ENCODE measurements at places on chromosomes 6 and 20.

GRCh38 chr6:82980086-82980485 lies 85.6 kb downstream of the UBE3D start:
- DNase-seq = no peak

GRCh38 chr6:158907931-158908330 lies 88.8 kb upstream of the EZR start:
- no peak for DNase-seq

DNA sequence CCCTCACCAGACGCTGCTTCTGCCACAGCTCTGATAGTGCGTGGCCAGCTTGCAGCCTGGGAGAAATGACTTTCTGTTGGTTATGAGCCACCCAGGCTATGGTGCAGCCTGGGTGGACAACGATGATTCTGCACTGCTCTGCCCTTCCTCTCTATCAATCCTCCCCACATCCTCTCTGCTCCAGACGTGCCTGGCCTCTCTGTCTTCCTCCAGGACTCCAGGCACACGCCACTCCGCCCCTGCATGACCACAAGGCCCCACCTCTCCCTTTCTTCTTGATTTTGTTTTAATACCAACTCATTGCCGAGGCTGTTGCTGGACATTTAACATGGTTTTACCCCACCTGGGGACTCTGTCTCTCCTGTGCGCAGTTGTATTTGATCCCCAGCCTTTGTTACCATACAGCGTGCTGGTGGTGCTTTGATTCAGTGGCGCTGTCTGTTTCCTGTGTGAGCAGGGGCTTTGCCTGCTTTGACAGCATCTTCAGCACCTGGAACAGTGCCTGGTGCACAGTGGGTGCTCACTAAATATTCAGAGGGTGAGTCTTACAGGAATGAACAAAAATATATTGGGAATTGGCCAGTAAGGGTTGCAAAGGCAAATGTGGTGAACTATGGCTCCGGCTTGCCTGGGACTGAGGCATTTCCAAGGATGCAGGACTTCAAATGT lies 280.9 kb downstream of the CDH26 start:
- DNase-seq = no peak

DNA sequence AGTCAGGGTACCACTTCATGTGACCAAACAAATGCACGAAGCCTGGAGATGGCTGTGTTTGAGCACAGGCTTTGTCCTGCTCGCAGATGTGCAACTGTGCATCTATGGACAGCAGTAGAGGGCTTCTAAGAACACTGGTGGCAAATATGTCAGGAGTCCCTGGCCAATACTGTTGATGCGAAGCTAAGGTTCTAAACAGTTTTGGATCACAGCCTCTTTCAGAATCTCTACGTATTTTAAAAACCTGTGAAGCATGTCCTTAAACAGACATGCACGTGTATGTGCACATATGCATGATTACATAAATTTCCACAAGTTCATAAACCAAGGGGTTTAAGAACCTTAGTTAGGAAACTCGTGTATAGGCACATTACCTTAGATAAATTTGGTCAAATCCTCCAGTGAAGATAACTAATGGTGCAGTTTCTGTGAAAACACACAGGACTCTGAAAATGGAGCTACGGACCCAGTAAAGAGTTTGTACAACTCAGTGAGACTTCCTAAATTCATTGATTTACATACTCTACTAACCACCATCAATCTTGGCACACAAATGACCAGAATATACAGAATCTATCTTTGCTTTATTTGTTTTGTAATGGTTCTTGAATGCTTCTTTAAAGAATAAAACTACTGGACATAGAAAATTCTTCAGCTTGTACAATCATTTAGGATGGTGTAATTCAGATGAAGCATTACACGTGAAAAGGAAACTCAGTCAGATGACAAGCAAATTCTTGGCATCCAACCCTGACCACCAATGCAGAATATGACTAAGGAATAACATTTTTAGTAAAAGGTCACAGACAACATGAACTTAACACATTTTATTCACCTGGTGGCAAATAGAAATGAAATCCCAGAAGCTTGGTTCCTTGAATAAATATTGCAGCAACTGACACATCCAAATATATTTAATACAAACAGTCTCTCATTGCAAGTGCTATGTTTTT lies 27.4 kb downstream of the KCNQ5 start:
- no peak for DNase-seq

GRCh38 chr6:123547216-123547978 lies 89.4 kb downstream of the TRDN start:
- no peak for DNase-seq

DNA sequence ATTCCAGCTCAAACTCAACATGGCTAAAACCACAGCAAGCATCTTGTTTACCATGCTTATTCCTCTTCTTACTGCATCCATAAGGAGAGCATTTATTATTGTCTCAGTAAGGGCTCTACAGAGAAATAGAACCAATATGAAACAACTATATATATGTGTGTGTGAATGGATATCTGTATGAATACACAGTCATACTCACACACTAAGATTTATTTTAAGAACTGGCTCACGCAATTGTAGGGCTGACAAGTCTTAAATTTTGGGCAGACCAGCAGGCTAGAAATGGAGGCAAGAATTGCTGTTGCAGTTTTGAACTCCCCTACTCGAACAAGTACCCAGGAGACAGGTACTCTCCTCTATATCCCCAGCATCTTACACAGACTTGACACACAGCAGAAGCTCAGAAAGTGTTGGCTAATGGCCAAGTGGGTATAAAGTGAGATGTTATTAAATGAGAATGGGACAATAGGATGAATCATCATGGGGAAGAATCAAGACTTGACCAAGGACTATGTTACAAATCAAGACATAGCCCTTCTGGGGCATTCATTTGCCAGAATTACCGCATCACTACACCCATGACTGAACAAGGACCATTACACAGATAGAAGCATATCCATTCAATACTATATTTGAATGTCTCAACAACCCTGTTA lies 13.0 kb downstream of the ZHX3 start:
- DNase-seq = no peak

DNA sequence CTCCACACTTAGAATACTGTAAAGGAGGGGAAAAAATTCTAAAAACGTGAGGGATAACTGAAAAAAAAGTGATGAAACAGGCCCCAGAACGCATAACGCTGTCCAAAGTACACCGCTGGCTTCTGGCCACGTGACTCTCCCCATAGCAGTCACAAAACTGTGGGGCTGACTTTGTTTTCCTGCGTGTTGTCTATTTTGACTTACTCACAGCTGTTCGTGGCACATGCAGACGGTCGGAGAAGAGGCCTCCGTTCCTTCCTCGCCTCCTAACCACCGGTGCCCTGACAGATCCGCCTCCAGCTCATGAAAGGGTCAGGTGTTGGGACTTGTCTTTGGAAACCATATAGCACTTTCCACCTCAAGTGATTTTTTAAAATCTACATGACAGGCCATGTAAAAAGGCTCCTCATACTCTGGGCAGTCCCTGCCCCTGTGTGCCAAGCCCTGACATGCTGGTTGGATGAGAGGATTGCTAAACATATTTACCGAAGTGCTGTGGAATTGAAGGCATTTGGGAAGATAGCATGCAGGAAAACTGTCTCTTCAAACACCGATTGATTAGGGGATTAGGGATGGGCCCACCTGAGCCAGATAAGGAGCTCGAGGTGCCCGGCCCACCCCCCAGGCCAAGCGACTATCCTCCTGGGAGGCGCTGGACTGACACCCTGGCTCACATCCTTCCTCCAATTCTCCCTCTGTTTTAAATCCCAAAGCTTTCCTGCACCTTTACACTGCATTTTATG lies 54.8 kb downstream of the DACT2 start:
- no peak for DNase-seq

DNA sequence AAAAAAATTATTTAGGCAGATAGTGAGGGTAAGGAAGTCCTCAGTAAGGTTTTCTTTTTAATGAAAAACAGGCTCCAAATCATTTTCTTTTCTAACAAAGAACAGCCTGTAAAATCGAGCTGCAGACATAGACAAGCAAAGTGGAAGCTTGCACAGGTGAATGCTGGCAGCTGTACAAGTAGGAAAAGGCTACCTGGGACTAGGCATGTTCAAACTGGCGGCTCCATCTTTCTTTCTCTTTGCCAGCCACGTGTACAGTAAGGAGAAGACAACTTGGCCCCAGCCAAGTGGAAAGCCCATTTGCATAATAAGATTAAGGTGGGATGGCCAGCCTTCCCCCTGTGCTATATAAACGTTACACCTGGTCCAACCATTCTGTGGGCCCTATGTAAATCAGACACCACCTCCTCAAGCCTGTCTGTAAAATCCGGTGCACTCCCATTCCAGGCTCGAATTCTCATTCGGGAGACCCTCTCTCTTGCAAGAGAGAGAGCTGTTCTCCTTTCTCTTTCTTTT lies 27.0 kb upstream of the SLC2A12 start:
- DNase-seq = no peak

GRCh38 chr20:44033344-44033743 lies 118.7 kb downstream of the TOX2 start:
- no peak for DNase-seq

DNA sequence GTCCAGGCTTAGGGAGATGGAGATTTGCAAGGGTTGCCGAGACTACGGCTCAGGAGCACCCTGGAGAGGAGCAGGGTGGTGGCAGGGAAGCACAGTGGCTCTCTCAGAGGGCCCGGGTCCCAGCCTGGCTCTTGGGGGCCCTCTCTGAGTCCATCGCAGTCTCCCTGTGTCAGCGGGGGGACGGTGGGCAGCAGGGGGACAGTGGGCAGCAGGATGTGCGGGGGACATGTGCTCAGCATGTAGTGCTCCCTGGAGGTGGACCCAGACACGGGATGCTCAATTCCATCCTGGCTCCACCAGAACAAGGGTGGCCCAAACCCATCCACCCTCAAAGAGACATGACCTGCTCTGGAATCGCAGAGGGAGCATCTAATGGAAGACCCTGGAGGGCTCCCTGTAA lies 43.0 kb upstream of the ZBP1 start:
- no peak for DNase-seq

DNA sequence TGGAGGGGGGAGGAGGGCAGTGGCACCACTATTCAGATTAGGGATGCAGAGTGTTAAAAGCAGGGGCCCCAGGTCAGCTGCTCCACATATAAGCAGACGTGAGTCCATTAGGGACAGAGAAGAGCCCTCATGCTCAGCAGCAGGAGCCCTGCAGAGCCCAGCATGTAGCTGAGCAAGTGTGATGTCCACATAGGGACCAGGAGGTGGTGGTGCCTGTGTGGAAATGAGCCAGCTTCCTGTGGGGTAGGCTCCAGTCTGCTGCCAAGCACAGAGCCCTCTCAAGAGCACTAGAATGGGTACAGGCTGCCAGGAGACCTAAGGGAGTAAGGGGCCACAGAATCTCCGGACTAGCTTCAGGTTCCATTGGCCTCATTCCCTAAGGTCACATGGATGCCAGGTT lies 57.9 kb upstream of the MLN start:
- no peak for DNase-seq

DNA sequence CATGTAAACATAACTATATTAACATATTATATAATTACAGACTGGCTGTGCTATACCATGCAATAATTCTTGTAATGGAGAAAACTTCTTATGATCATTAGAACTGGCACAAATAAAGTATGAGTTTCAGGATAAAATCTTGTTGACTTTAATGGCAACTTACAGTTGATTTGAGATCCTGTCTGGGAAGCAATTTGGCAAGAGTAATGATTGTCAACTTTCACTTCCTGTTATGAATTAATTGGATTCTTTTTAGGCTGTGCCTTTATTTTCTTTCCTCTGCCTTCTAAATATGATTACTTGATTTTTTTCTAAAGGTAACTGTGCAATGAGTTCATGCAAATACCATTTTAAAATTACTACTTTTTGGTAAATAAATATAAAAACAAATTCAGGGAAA lies 158.1 kb upstream of the B3GAT2 start:
- DNase-seq = no peak

DNA sequence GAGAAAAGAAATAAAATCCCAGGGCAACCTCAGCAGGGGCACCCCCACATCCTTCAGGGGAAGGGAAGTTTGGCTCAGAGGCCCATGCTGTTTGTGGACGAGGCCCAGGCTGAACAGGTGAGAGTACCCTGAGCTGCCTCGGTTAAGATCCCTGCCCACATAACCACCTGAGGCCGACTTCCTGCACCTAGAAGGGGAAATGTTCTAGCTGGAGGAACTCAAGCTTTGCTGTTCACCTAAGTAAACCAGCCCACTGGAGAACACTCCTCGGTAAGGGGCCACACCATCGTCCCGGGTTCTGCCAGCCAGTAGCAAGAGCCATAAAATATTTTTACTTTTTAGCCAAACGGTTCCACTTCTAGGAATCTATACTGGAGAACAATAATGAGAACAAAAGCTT lies 88.2 kb downstream of the SLC23A2 start:
- DNase-seq = no peak

- DNase-seq = no peak
Measured at GRCh38 chr6:169964486-169965180, 213.2 kb downstream of the ERMARD start.

- no peak for DNase-seq
Measured at GRCh38 chr6:158068893-158069799, 87.5 kb downstream of the SYNJ2 start.

DNA sequence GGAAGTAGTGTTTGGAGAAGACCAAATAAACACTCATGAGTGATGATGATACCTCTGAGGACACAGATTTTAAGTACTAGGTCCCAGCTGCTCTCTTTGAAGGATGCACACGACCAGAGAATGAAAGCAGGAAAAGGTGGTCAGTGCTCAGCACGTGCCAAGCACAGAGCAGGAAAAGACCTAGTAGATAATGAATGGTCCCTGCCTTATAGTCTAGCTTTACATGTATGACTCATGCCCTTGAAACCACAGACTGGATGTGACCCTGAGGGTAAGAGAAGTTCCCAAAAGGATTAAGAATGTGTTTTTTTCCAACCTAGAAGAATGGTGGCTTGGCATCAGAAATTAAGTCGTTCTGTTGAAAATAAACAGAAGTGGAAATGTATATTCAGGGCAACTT lies 2.8 kb upstream of the MC3R start:
- no peak for DNase-seq

DNA sequence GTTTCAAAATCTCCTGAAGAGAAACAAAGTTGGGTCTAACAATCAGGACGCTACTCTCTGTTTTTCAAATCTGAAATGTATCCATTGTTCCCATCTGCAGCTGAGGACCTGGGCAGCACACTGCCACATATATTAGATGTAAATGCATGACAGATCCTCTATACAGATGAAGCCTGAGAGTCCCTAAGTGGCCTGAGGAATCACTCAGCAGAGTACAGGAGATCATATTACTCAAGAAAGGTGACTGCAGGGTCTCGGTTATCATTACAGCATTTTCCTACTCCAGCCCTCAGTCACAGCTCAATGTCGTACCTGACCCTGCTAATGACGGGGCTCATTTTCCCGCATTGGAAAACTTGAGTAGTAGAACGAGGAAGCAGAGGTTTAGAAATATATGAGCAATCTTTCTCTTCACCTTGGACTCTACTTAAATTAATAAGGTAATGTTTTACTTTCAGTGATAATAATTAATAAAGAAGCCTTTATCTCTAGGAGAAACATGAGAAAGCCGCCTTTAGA lies 256.2 kb upstream of the IRAK1BP1 start:
- no peak for DNase-seq

GRCh38 chr6:169088762-169089161 lies 164.9 kb downstream of the THBS2 start:
- DNase-seq = no peak

Data from naive B cell (primary cell).